Bronchus fibroblast of lung (primary cell): ENCODE measurements at places on chromosomes 11 and 22. TPM values are rescaled to one million over a fixed set of nuclear protein-coding genes. Genes with fewer than 3 reads are reported as not detected.

RBM14 gene
- total RNA-seq = 47.3 and 49.4 TPM in 2 replicates

RAG2 gene
- not detected in 2 replicates for total RNA-seq

PATE4 gene
- total RNA-seq = not detected in 2 replicates

SCN4B gene
- 0.30 and 0.34 TPM in 2 replicates for total RNA-seq

CCDC15 gene
- 3.4 and 4.0 TPM in 2 replicates for total RNA-seq

CHST1 gene
- 0.67 and 0.74 TPM in 2 replicates for total RNA-seq

LRP4 gene
- 1.2 TPM in 2 replicates for total RNA-seq

IPO7 gene
- 49.8 and 60.9 TPM in 2 replicates for total RNA-seq

ISX gene
- not detected in 2 replicates for total RNA-seq

KRTAP5-8 gene
- total RNA-seq = not detected in 2 replicates

PARVB gene
- total RNA-seq = 43.4 and 61.2 TPM in 2 replicates

FAM83F gene
- total RNA-seq = under 0.01 and 0.17 TPM in 2 replicates

MYO7A gene
- total RNA-seq = 0.15 TPM in 1 of 2 replicates, not detected in the other

MRGPRE gene
- total RNA-seq = not detected in 2 replicates
